Neural crest cell (in vitro differentiated cells): ENCODE measurements at places on chromosomes 2 and 18.

DNA sequence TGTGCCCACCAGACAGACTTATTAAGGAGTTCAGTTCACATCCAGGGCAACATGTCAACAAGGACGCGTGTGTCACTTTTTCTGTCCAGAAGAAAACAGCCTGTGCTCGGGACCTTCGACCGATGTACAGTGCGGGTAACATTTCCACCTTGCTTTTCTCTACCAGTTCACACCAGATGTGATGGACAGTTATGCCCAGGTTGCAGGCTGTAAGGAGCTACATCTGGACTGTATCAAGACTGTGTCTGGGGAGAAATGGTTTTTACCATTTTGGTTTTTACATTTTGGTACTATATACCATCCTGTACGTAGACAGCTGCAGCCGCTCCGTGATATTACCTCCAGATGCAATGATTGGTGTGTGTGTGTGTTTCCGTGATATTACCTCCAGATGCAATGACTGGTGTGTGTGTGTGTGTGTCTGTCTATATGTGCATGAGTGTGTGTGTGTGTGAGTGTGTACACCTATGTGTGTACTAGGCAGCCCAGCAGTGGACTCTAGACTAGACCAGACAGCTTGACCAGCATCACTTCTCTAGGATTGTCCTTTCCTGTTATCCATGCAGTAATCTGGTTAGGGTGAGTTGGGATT is 118.0 kb downstream of the COL6A3 start:
- DNase-seq, result no peak

DNA sequence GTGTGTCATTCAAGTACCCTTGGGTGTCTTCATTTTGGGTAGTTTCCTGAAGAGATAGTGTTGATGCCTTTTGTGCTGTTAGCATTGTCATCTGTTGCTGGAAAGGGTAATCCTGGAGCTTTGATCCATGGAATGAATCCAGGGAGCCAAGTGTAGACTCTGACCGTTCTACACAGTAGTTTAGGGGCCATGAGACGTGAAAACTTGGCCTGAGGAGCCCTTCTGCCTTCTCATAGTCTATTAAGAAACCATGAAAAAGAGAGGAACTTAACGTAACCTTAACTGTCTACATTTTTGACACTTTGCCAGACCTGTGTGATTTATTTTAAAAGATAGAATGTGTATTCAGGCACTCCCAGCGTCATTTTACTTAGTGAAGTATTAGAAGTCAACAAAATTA is 194.0 kb downstream of the BABAM2 start:
- DNase-seq, result no peak

- no peak for DNase-seq
These were observed 348.7 kb upstream of the GALNT5 start for GRCh38 chr2:156908825-156909224.

- DNase-seq, result no peak
These were observed 30.5 kb downstream of the LAMA3 start for GRCh38 chr18:23719634-23720201.

- DNase-seq, result no peak
These were observed 3.8 kb downstream of the PAX3 start for GRCh38 chr2:222294996-222295367.

GRCh38 chr18:62606106-62606505 is 83.3 kb downstream of the ZCCHC2 start:
- DNase-seq, result no peak

DNA sequence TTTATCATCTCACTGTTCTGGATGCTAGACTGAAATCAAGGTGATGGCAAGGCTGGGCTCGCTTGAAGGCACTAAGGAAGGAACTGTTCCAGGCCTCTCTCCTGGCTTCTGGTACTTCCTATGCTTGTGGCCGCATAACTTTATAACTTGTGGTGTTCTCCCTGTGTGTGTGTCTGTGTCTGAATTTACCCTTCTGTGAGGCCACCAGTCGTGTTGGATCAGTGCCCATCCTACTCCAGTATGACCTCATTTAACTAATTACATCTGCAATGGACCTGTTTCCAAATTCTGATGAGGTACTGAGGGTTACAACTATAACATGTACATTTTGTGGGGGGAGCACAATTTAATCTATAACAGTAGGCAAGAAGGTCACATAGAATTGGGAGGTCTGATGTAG is 41.6 kb downstream of the LYPD6B start:
- no peak for DNase-seq

- DNase-seq, result peak; percentile 16
These were observed 35.7 kb downstream of the STEAP3 start for GRCh38 chr2:119259296-119259860.

DNA sequence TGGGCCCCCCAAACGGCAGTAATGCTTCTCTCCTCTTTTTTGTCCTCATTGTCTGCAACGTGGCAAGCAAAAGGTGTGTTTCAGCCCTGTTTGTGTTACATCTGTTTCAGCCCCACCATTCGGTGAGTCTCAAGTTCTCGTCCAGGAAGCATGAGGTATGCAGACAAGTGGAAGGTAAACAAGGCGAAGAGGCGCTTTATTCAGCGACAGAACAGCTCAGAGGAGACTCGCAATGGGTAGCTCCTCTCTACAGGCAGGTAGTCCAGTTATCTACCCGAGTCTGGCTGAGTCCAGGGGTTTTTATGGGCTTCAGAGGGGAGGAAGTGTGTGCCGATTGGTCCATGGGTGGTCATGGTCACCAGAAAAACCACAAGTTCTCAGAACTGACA is 733.4 kb upstream of the CDH7 start:
- DNase-seq, result no peak

DNA sequence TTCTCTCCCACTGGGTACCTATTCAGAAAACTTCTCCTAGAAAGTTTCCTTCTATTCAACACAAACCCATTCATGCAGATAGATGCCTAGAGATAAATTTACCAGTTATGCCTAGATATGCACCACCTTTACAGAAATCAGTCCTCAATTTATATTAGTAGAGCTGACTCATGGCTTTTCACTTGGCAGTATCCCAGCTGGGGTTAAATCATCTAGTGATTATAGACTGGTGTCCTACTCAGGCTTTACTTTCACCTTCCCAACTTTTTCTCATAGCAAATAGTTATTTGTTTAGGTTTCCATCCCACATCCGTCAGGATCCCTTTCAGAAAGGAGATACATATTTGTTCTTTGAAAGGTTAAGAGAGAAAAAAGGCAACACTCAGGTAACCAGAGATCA is 124.5 kb downstream of the AQP4 start:
- DNase-seq, result no peak

DNA sequence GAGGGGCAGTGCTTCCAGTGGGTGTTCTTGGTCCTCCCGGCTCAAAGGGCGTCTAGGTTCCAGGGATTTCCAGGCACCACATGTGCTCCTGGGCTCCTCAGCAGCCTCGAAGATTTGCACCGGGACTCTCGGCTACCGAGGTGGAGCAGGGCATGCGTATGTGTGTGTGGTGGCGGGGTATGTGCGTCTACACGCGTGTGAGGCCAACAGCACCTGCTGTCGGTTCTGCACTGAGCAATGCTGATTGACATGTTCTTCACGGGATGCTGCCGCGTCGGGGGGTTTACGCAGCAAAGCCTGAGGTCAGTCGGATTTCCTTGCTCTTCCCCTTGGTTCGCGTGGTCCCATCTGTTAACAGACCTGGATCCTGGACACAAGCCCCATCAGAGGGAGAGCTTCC is 119.8 kb downstream of the NDUFA10 start:
- DNase-seq, result no peak
